NCI-H1694 (cell line): ENCODE measurements at places on chromosomes 2 and 18.

DNA sequence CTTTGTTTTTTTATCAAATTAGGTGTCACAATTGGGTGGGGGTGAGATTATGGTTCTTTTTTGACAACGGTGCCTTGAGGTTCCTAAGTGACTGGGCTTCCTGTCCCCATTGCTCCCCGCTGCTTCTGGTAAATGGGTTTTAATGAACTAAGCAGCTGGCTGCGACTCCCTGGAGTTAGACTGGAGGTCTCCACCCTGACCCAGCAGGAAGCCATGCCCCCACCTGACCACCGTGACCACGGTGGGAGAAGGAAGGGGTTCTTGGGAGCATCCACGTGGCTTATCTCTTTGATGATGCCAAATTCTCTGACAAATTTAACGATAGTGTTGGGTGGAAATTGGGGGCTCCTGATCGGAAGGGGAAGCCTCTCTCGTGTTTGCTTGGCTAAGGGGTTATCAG, 12.2 kb downstream of the CNDP2 start:
- no peak for DNase-seq

GRCh38 chr2:147867050-147867449, 22.2 kb downstream of the ACVR2A start:
- DNase-seq = no peak

GRCh38 chr2:182941919-182942318, 75.5 kb upstream of the FRZB start:
- no peak for DNase-seq

DNA sequence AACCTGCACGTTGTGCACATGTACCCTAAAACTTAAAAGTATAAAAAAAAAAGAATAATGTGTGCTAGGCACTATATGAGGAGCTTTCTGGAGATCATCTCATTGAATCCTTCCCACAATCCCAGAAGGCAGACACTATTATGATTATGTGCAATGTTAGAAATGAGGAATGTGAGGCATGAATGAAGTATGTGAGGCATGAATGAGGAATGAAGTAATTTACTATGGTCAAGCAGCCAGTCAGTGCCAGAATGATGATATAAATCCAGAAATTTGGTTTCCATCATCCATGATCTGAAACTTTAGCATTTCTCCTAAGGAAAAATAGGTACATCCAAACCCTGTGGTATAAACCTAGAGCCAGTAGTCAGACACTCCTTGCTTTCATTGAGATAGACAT, 42.0 kb downstream of the CCDC148 start:
- no peak for DNase-seq
